ENCODE measurements at places on chromosomes 5 and 9. TPM values are rescaled to one million over a fixed set of nuclear protein-coding genes. Genes with fewer than 3 reads are reported as not detected.

- DNase-seq = no peak
These were observed 193.7 kb downstream of the MAPKAP1 start for GRCh38 chr9:125513303-125513667.

DNA sequence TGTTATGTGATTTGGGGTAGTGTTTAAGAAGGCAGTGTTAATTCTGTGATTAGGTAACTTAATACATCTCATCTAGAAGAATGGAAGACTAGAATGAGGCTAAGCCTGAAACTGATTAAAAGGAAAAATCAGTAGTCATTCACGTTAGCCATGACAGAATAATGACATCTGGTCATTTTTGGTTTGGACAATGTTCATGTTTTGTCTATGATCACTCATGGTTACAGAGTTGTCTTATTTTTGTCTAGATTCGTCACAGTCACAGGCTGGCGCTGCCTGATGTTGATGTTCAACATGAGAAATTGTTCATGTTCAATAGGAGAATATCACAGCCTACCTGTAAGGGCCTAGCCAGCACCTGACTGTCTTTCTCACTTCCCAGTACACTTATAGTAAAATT, 9.5 kb upstream of the DOCK2 start:
- DNase-seq = no peak

DNA sequence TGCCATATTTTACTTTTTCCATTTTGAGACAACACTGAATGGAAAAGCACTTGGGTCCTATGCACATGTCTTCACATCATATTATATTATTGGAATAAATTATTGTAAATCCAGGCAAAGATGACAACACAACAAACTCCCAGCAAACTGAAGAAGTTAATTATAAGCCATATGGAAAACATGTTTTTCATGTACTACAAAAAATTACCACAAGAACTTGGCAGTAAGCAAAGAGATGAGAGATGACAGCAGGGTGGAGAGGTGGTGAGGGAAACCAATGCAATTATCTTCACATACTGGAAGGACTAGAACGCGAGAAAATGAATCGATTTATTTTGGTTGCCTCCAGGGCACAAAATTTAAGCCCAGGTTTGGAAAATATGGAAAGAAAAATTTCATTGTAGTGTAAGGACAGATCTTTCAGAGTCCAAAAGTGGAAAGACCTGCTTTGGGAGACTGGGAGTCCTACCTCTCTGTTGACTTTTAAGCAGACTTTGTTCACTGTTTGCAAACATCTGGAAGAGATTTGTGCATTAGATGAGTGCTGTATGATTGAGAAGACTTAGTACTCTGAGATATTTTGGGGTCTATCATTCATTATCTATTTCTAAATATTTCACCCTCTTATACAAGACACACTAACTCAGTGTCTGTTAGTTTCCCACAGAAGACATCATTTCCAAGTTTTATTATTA, 138.0 kb downstream of the TMEM232 start:
- no peak for DNase-seq

DNA sequence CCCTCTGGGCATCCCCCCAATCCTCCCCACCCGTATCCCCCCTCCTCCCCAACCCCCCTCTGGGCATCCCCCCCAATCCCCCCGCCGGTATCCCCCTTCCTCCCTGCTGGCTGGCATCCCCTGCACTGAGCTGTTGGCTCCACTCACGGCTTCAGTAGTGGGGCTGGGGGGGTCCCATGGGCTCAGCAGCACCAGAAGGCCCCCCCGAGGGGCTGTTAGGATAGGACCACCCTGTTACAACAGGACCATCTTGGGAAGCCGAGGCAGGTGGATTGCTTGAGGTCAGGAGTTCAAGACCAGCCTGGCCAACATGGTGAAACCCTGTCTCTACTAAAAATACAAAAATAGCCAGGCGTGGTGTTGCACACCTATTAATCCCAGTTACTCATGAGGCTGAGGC, 42.4 kb downstream of the EXD3 start:
- no peak for DNase-seq

GRCh38 chr9:98162613-98163012, 29.8 kb downstream of the CORO2A start:
- DNase-seq = no peak

- no peak for DNase-seq
These were observed 6.8 kb downstream of the ENC1 start for GRCh38 chr5:74633695-74634094.

GRCh38 chr5:31492869-31493268, 39.0 kb downstream of the DROSHA start:
- DNase-seq = no peak

- peak; percentile 1 for DNase-seq
These were observed 171.2 kb upstream of the DMAC1 start for GRCh38 chr9:7970681-7971330.

DNA sequence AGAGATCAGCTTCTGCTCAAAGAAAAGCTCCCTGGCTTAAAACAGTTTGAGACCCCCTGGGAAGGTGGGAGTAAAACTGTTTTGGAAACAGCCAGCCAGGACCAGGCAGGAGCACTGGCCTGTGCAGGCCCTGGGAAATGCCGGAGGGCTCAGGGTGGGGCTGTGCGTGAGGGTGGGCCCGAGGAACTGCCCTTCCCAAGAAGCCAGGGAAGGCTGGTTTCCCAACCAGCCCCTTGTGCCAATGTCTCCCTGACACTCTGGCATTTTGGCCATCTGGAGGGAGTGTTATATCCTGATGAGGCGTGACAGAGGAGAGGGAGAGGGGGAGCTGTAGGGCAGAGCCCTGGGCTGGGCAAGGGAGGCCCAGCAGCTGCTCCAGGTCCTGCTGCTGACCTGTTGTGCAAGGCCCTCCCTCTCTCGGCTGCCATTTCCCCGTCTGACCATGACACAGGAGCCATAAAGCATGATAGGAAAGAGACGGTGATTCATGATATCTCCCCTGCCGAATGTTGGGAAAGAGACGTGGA, 16.1 kb downstream of the OLFML2A start:
- DNase-seq = peak; percentile 75

DNA sequence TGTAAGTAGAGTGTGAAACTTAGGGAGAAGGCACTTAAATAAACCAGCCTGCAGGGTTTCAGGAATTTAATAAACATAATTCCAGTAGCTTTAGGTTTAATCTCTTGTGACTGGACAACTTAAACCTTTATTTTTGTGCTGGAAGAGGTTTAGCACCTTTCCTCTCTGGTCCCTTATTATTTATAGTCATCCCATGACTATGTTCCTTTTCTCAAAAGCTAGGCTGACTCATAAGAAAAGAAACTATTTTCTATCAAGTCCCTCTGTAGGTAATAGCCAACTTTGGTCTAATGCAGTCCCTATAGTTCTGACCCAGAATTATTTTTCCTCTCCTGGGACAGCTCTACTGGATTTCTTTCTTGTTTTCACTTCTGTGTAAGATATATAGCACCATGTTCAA, 588.9 kb downstream of the NR2F1-AS1 start:
- DNase-seq = no peak

GRCh38 chr5:4206127-4206526, 610.5 kb downstream of the IRX1 start:
- DNase-seq = no peak

GRCh38 chr5:136192526-136193321, at the start of gene SMIM32:
SMIM32 (minus strand) TSS chr5:136193162; CDS start chr5:136192524, 638 bp downstream.
- peak; percentile 77 for DNase-seq

- no peak for DNase-seq
These were observed 73.9 kb downstream of the KIF24 start for GRCh38 chr9:34254966-34255825.

DNA sequence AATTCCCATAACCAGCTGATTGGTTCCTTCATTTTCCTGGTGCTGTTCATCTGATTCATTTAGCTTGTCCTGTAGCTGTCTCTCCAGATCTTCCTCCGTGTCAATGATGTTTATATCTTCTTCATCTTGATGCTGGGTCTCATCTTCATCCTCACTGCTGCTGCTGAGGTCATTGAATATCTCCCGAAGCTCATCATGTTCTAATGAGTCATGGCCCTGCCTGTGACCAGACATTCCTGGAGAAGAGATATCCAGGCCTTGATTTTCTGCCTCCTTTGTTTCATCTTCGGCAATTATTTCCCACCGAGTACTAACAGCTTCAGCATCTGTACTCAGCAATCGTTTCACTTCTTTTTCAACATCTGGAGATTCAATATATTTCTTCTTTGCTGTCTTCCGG, 1.4 kb downstream of the TAF7 start:
- DNase-seq = no peak

DNA sequence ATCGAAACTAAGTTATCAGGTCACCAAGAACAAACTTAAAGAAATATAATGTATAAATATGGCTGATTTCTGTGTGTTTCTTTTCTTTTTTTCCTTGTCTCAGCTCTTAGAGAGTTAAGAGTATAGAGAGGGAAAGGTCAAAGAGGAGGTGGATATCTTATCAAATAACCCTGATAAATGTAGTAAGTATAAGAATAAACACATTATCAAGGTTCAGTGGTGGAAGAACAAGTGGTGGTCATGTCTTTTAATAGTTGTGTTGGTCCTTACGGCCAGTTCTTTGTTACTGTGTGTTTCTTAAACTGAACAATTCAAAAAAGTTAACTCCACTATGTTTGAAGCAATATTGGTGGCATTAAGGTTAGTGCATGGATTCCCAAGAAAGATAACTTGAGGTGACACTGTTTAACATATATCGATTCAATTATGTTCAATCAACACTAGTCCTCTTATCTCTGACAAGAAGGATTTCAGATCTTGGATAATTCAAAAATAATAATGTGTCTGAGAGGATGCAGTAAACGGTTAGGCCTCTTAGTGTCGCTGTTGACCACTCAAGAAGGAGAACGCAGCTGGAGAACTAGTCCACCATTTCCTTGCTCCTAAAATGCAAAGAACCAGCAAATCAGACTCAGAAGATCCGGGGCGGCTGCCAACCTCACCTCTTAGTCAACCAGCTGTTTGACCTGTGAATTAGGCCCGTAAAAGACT, at the start of gene PCDHGA3:
TSS of gene PCDHGA3 (plus strand) at position 588 of the 711 bp plus-strand sequence. CDS start 205 bp downstream, outside the sequence.
- DNase-seq = no peak

DNA sequence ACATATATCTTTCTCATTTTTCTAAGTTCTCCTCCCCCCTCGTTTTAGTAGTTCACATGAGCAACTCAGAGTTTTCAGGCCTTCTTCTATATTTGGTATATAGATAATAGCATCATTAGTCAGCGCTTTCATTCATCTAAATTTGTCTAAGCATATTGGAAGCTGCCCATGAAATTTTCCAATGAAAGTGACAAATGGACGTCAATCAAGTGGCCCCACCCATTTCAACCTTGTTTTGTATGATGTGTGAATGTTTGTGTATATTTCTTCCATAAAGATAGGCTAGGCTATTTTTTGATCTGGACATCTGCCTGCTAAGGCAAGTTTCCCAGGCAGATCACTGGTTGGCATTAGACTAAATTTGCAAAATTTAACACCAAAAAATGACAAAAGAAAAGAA, 104.0 kb upstream of the SSBP2 start:
- DNase-seq = no peak

- no peak for DNase-seq
These were observed 22.1 kb downstream of the C6 start for GRCh38 chr5:41191249-41191648.

DNA sequence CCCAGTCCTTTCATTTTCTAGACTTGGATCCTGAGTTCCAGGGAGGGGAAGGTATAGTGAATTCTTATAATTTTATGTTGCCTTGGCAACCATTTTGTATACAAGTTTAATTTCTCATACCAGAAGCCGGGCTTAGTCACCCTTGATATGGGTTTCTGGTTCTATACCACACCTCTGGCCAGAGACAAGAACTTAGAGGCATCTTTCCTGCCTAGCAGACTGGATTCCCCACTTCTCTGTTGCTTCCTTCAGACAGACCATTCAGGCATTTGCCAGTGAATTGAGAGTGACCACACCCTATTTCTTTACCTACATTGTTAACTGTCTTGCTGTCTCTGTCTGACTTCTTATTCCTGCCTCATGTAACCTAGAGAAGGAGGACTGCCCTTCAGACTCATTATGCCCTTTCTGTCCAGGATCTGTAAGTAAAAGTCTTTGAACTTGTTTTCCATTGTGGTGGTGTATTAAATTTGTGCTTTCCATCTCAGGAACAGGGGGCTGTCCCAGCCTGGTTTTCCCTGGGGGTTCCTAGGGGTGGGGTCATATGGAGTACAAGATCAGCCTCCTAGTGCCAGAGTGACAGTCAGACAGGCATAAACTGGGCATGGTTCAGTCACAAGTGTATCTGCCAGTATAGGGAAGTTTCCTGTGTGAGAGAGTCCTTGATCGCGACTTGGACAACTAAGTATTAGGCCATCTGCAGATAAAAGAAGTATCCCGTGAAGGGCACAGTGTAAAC, 27.4 kb downstream of the TNFSF8 start:
- DNase-seq = peak; percentile 32

GRCh38 chr9:71980266-71981190, 69.1 kb downstream of the C9orf85 start:
- DNase-seq = no peak

- DNase-seq = no peak
These were observed 31.5 kb downstream of the ZNF608 start for GRCh38 chr5:124714910-124715309.

DNA sequence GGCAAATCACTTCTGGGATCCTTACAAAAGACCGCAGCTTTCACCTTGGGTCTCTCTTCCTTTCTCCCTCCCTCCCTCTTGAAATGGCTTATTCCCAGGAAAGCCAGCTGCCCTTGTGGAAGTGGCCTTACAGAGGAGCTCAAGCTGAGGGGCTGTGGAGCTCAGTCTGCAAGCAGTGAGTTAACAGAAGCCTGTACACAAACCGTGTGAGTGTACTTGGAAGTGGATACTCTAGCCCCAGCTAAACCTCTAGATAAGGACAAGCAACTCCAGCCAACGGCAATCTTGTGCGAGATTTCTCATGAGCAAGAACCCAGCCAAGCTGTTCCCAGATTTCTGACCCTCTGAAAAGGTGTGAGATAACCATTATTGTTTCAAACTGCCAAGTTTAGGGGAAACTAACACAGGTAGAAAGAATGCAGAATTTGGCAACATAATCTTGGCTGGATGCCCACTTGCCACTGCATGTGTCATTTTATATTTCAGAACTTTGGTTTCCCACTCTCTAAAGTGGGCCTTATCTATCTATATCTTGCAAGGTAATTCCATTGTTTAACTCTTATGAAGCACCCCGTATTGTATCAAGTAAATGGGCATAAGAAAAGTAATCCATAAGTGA, 85.6 kb downstream of the CDH18 start:
- DNase-seq = peak; percentile 29

- no peak for DNase-seq
These were observed 256.8 kb upstream of the GRIN3A start for GRCh38 chr9:101995231-101995630.

Gene CDH9
- not detected for polyA plus RNA-seq

Gene OSMR
- 0.62 TPM for polyA plus RNA-seq

Gene GDA
- 0.59 TPM for polyA plus RNA-seq

Gene DBH
- 0.04 TPM for polyA plus RNA-seq

Gene FLT4
- 3.9 TPM for polyA plus RNA-seq

Gene MYO10
- 8.2 TPM for polyA plus RNA-seq

Gene CMYA5
- 19.8 TPM for polyA plus RNA-seq

Data from cardiac muscle cell (in vitro differentiated cells and primary cell).